ENCODE measurements at places on chromosomes 3 and 15.

DNA sequence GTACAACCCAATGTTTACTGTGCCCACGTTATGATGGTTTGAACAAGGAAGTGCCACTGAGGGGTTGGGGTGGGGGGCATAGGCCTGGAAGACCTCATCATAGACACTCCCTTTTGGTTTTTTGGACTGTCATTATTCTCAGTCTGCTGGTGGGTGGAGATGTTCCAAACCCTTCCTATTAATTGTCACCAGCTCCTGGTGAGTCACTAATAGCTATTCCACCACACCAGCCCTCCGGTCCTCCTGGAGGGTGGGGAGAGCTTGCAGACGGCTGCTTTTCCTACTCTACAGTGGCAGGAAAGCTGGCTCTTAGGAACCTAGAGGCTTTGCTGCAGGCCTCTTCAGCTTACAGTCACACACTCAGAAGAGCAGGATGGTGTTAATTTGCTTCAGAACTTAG lies 9.0 kb upstream of the COPG1 start:
- no peak for DNase-seq

GRCh38 chr3:182235504-182235903 lies 523.8 kb downstream of the SOX2 start:
- DNase-seq, result no peak

GRCh38 chr3:10806006-10806405 lies 10.0 kb upstream of the SLC6A11 start:
- no peak for DNase-seq

GRCh38 chr3:149226776-149227175 lies 5.1 kb upstream of the CP start:
- DNase-seq, result no peak

DNA sequence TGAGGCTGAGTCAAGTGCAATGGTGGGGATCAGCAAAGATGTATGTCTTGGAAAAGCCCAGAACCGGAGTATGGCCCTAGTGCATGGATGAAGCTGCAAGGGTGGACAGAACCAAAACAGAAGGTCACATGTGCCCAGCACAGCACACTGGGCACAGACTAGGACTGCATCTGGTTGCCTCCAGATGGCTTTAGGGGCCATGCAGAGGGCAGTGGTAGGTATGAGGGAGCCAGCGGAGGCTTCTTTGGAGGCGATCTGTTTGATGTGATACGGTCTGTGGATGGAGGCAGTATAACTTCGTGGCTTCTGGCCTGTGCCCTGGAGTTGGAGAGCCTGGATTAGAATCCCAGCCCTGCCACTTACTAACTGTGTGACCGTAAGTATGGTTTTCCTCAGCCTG lies 29.4 kb downstream of the SV2B start:
- DNase-seq, result no peak

GRCh38 chr3:162400697-162401096 lies 904.1 kb downstream of the OTOL1 start:
- DNase-seq, result no peak
